ENCODE measurements at places on chromosomes 16 and 17. TPM values are rescaled to one million over a fixed set of nuclear protein-coding genes. Genes with fewer than 3 reads are reported as not detected.

CES1 gene
- polyA plus RNA-seq, result 27.7 TPM

GINS2 gene
- polyA plus RNA-seq, result 10.2 TPM

CACNA1G gene
- polyA plus RNA-seq, result 1.7 TPM

FOXN1 gene
- polyA plus RNA-seq, result 0.04 TPM

TNFRSF17 gene
- polyA plus RNA-seq, result not detected

ARL17B gene
- polyA plus RNA-seq, result 13.4 TPM

DNA sequence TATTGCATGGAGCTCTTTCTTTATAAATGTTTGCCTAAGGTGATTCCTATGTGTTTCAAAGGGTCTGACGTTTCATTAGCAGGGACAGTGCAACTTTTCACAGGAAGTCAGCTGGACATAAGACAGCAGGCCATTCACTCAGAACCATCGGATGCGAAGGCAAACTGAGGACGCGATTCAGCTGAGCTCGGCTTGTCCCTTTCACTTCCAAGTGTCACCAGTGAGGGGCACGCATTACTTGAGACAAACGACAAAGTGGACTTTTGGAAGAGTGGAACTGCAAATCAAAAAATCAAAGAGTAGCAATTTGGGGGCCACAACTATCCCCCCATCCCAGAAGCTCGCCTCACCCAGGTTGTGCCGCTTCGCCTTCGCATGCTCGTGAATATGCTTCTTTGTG is 14.6 kb downstream of the USP22 start:
- no peak overlapping the region for H3K27ac ChIP-seq
- no peaks in the 10 kb centered on the region for H3K27me3 ChIP-seq
- H3K4me1 ChIP-seq, result no peaks in the 10 kb centered on the region
- H3K36me3 ChIP-seq, result peaks cover 64% of the 10 kb centered on the region
- DNase-seq, result no peak

DNA sequence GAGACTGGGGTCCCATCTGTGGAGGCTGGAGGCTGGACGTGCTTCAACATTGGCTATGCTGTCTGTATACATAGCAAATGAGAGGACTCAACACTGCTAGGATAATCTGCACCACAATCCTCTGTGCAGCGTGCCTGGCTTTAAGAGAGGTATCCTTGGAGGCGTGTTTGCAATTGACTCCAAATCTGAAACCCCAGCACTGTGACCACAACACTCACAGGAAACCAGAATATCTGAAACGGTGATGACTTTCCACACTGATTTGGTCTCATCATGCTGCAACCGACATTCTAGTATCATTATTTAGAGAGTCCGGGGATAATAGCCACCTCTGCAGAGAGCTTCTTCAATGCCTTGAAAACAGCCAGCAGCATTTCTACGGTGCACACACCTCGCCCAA is 35.1 kb downstream of the TLE7 start:
- no peaks in the 10 kb centered on the region for H3K36me3 ChIP-seq
- H3K27me3 ChIP-seq, result peaks cover 14% of the 10 kb centered on the region
- no peaks in the 10 kb centered on the region for H3K4me1 ChIP-seq
- H3K27ac ChIP-seq, result no peak overlapping the region
- no peak for DNase-seq
- H3K4me3 ChIP-seq, result no peak overlapping the region

GRCh38 chr16:2515180-2515851 is 1.6 kb downstream of the ATP6V0C start:
- no peaks in the 10 kb centered on the region for H3K27me3 ChIP-seq
- peak; percentile 59 for DNase-seq
- H3K4me3 ChIP-seq, result peak overlapping the region; percentile 82
- peaks cover 63% of the 10 kb centered on the region for H3K4me1 ChIP-seq
- H3K36me3 ChIP-seq, result peaks cover 23% of the 10 kb centered on the region

GRCh38 chr17:35612924-35613521 is 25.9 kb downstream of the AP2B1 start:
- H3K27ac ChIP-seq, result no peak overlapping the region
- H3K36me3 ChIP-seq, result peaks cover 35% of the 10 kb centered on the region
- no peak overlapping the region for H3K4me3 ChIP-seq
- no peaks in the 10 kb centered on the region for H3K4me1 ChIP-seq
- no peaks in the 10 kb centered on the region for H3K27me3 ChIP-seq

DNA sequence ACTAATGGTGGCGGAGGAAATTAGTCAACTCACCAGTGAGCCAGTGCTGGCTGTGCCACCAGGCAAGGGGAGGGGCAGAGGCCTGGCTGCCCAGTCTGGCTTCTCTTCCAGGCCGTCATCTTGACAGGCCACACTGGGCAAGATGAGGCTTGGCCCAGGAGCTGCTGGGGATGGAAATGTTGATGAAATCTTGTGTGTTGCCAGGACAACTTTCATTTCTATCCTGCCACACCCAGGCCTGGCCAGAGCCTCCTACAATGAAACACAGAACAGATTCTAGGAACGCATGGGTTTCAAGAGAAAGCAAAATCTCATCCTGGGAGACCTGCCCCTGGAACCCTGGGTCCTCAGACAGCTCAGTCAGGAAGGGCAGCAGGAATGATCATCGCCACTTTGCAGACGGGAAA is 9.3 kb downstream of the HEXIM2 start:
- no peak for DNase-seq
- peaks cover 12% of the 10 kb centered on the region for H3K36me3 ChIP-seq
- peak overlapping the region; percentile 98 for H3K27ac ChIP-seq
- H3K4me1 ChIP-seq, result peaks cover 55% of the 10 kb centered on the region

DNA sequence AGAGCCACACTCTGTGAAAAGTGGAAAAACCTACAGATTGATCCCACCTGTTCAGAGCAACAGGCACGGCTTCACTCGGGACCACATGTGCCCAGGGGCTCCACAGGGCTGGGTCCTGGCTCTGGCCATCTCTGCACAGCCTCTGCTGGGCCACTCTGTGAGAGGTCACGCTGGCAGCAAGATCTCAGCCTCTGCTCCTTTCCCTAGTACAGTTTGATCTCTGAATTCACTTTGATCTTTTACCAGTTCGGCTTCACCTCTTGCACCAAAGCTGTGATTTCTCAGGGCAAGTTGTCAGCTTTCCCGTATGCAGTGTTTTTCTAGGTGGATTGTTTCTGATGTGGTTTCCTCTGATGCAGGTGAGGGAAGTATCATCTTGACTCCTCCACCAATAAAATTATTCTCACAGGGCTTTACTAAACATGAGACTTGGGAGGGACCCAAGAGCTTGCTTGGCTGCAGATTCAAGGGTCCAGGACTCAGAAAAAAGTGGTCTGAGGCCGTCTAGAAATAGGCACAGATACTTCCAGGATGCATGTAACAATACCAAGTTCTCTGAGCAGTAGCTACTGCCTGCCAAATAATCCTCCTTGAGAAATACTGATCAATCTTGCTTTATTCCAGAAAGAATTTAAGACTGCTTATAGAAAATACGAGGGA is 24.0 kb upstream of the ALDH3A1 start:
- H3K4me1 ChIP-seq, result no peaks in the 10 kb centered on the region
- H3K4me3 ChIP-seq, result no peak overlapping the region
- DNase-seq, result no peak
- peaks cover 24% of the 10 kb centered on the region for H3K36me3 ChIP-seq
- no peaks in the 10 kb centered on the region for H3K27me3 ChIP-seq
- H3K27ac ChIP-seq, result no peak overlapping the region

DNA sequence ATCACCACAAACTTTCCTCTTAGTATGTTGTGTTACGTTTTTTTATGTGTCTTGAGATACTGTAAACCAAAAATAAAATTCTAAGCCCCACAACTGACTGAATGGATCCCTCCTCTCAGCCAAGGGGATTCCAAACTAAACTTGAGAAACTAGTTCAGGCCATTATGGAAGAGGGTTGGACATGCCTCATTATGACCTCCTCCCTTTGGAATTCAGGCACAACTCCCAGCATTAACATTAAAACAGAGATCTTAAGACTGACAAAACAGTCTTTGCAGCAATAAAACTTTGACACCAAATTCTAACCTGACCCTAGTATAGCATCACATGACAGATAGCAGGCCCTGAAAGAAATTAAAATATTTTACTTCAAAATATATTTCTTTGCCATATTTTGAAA is 51.1 kb upstream of the SLC47A1 start:
- H3K36me3 ChIP-seq, result no peaks in the 10 kb centered on the region
- H3K27me3 ChIP-seq, result no peaks in the 10 kb centered on the region
- H3K4me1 ChIP-seq, result peaks cover 2% of the 10 kb centered on the region

GRCh38 chr16:3431779-3432219 is 11.5 kb downstream of the ZNF597 start:
- no peak overlapping the region for H3K27ac ChIP-seq
- H3K27me3 ChIP-seq, result no peaks in the 10 kb centered on the region
- peaks cover 2% of the 10 kb centered on the region for H3K36me3 ChIP-seq

DNA sequence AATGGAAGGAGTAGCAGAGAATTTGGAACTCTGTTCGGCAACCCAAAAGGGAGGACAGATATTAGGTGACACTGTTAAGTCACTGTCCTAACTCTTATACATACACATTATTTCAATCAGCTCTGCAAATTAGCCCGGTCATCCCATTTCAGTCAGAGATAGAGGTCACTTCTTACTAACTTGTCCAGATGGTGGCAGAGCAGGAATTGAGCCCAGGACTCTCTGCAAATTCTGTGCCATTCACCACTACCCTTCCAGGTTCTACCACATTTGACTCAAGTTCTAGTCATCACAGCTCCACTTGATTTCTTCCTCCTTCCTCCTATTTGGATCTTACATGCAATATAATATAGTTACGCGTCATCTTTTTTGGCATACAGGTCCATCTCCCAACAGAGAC is 35.9 kb upstream of the NUDT7 start:
- DNase-seq, result no peak
- H3K27ac ChIP-seq, result no peak overlapping the region
- H3K36me3 ChIP-seq, result no peaks in the 10 kb centered on the region
- no peak overlapping the region for H3K4me3 ChIP-seq
- no peaks in the 10 kb centered on the region for H3K27me3 ChIP-seq

DNA sequence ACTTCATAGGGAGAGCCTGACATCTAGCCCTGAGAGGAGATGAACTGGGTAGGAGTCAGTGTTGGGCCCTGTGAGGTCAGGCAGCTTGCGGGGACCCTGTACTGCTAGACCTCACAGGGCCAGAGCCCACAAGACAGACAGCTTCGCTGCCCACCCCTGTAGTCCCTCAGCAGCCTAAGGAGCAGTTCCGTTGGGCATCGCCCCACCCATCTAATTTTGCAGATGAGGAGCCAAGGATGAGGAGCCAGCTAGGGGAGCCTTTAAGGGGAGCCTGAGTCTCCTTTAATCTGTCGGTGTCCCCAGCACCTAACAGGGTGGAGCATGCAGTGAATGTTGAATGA is 755 bp upstream of the TUFM start:
- H3K4me1 ChIP-seq, result peaks cover 17% of the 10 kb centered on the region
- peak; percentile 18 for DNase-seq
- peak overlapping the region; percentile 68 for H3K27ac ChIP-seq
- H3K4me3 ChIP-seq, result peak overlapping the region; percentile 84

- no peak overlapping the region for H3K4me3 ChIP-seq
- peaks cover 7% of the 10 kb centered on the region for H3K36me3 ChIP-seq
- DNase-seq, result no peak
Measured at GRCh38 chr16:70701998-70702397, 16.1 kb upstream of the MTSS2 start.

GRCh38 chr17:67682196-67682595 is 35.5 kb upstream of the NOL11 start:
- H3K4me1 ChIP-seq, result no peaks in the 10 kb centered on the region
- no peak overlapping the region for H3K27ac ChIP-seq
- H3K4me3 ChIP-seq, result no peak overlapping the region
- H3K36me3 ChIP-seq, result no peaks in the 10 kb centered on the region
- DNase-seq, result no peak

DNA sequence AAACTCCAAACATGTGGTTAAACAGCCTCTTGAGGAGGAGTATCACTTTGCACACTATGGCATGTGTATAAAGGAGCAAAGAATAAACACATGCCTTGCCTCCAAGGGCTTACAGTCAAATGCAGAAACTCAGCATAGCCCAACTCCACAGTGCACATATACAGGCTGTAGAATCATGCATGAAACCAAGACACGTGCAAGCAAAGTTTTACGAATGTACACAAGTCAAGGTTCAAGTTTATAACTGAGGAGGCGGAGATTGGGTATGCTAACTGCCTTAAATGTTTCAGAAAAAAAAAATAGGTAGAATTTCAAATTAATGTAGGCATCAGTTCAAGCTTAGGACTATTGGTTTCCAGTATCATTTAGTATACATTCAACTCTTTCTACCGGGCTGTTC is 321.1 kb downstream of the SOX9 start:
- H3K27ac ChIP-seq, result peak overlapping the region; percentile 84
- peak; percentile 69 for DNase-seq
- no peaks in the 10 kb centered on the region for H3K27me3 ChIP-seq

DNA sequence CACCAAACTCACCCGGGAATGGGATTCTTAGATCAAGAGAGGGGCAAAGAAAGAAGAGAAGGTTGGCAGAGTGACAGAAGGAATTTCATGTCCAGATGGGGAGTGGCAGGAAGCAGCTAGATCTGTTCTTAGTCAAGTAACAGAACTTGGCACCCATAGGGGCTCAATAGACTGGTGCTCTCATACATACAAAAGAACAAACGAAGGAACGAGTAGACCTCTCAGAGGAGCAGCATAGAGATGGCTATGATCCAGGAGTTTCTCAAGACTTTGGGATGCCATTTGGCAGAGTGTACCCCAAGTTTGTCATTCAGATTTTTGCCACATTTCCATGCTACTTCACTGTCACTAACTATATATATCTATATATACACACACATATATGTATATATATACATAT is 47.9 kb downstream of the GINS3 start:
- no peaks in the 10 kb centered on the region for H3K4me1 ChIP-seq
- no peak overlapping the region for H3K4me3 ChIP-seq
- peaks cover 5% of the 10 kb centered on the region for H3K27me3 ChIP-seq
- no peak overlapping the region for H3K27ac ChIP-seq

GRCh38 chr17:45895304-45895968 is 1.1 kb downstream of the MAPT start:
- no peak for DNase-seq
- H3K27me3 ChIP-seq, result peaks cover 78% of the 10 kb centered on the region
- no peaks in the 10 kb centered on the region for H3K36me3 ChIP-seq
- H3K27ac ChIP-seq, result peak overlapping the region; percentile 12
- H3K4me1 ChIP-seq, result peaks cover 9% of the 10 kb centered on the region

DNA sequence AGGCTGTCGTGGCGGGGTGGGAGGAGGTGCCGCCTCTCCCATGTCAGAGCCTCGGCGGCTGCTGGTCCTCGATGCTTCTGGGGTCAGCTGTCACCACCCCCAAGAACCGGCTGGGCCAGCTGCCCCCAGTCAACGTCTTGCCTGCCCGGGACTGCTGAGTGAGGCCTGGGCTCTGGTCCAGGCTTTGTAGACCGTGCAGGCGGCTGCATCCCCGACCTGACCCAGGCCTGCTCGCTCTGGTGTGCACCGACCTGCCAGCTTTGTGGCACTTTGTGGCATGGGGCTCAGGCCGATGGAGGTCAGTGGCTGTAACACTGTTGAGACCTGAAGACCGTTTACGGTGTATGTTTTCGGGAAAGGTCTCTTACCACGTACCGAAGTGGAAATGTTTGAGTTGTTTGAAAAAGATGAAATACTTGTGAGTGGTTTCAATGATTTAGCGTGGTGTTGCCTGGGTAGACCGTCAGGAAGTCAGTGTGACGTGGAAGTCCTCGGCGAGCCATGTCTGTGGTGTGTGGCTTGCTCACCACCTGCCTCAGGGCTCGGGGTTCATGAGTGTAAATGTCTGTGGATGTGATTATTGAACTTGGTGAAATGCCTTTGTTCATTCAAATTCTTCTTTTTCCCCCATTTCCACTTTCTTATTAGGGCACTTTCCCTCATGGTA is 53.2 kb upstream of the ZNF750 start:
- no peak for DNase-seq
- peaks cover 28% of the 10 kb centered on the region for H3K36me3 ChIP-seq
- no peak overlapping the region for H3K4me3 ChIP-seq
